Omental fat pad (tissue), 4 donors: ENCODE measurements at places on chromosomes 3 and 15.

DNA sequence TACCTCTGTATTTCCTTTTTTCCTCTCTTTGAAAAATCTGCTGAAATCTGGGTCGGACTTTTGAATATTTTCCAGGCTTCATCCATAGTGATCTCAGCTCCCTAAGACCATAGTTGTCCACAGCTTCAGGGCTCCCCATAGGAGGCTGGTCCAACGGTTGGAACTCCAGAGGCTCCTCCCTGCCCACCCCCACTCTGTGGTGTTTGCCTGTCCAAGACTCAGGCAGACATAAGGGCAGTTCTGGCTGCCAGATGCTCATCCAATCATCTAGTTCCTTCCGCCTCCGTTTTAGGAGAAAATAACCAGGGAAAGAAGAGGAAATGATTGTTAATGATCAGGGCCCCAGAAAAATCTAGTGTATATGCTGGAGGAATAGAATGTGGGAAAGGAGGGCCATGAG lies 27.9 kb upstream of the PRTG start:
- DNase-seq, result no peak

DNA sequence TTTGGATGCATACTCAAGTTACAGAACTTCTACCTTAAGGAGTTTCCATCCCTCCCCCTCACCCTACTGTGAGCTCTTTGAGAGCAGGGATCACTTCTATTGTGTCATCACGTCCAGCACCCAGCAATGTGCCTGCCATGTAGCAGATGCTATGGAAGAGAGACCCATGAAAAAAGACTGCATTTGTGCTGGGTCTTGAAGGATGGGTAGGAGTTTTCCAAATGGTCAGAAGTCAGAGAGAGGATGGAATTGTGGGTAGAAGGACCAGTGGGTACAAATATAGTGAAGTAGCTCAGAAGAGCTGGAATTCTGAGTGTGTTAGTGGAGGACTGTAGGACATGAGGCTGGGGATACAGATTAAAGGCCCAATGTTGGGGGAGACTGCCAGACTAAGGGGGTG lies 141.7 kb downstream of the SRGAP3 start:
- DNase-seq, result no peak

DNA sequence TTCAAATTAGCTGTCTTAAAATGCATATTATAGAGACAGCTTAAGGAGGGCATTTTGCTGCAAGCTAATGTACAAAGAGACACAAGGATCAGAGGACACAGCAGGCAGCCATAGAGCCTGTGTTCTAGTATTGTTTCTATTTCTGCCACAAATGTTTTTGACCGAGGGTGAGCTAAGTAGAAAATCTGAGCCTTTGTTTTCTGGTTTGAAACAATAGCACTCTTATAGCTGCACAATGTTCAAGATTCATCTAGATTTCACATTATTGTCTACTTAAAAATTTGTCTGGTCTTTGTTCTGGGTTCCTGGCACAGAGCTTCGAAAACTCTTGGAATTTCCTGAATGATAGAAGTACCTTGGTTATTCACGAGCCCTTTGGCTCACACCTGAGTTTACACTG lies 40.0 kb upstream of the TUSC7 start:
- DNase-seq, result no peak

DNA sequence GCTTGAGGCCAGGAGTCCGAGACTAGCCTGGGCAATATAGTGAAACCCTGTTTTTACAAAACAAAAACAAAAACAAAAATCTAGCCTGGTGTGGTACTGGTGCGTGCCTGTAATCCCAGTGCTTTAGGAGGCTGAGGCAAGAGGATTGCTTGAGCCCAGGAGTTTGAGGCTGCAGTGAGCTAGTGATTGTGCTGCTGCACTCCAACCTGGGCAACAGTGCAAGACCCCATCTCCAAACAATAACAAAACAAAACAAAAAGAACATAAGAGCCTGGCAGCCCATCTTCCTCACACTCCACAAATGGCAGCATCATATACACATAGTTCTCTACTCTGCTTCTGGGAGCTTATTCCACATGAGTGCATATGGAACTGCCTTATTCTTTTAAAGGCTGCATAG lies 2.2 kb upstream of the TRH start:
- DNase-seq, result no peak

DNA sequence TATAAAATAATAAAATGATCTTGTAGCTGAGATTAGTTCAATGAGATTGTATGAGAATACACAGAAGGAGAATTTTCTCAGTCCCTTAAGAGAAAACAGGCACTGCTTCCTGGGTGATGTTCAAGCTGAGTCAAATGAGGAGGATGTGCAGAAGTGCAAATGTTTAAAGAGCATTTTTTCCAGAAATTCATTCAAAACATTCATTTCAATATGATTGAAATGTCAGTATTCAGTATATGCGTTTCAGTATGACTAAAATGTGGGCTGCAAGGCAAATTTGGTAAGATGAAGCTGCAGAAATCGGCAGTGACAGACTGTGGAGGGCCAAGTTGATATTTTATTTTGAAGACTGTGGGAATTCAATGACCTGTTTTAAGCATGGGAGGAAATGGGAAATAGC lies 19.3 kb upstream of the PYDC2 start:
- no peak for DNase-seq

- no peak for DNase-seq
Measured at GRCh38 chr15:33086500-33087121, 107.9 kb downstream of the FMN1 start.

DNA sequence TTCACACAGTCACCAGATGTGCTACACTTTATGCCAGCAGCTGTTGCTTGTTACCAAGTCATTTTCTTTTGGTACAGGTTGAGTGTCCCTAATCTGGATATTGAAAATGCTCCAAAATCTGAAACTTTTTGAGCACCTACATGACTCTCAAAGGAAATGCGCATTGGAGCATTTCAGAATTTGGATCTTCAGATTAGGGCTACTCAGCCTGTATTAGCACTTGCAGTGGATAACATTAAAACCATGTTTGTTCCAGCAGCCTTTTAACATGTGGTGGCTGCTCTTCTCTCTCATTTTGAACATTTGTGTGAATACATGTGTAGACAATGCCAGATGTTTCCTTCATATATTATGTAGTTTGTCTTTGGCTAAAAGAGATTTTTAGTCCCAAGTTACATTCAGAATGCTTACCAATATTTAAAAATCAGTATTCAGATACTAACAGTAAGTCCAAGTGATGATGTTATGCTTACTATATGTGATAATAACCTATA lies 230.9 kb upstream of the UBE2E1 start:
- no peak for DNase-seq

- no peak for DNase-seq
Measured at GRCh38 chr15:96593735-96594134, 263.2 kb downstream of the NR2F2 start.
